ENCODE measurements at places on chromosomes 6 and 20.

DNA sequence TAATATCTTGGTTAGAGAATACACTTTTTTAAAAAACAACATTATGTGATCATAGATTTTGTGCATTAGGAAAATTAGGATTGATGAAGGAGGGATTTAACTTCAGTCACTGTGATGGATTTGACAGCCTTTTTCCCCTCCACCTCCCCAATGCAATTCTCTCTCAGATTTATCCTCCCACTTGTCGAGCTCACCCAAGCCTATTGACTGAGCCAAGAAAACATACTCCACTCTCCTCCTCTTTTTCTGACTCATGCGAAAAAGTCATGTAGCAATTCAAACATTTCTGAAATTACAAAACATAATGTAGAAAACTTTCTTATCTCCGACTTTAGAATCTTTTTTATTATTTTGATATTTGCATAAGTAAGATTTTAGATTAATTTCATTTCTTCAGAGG, 24.1 kb downstream of the KLHL32 start:
- no peak for DNase-seq

DNA sequence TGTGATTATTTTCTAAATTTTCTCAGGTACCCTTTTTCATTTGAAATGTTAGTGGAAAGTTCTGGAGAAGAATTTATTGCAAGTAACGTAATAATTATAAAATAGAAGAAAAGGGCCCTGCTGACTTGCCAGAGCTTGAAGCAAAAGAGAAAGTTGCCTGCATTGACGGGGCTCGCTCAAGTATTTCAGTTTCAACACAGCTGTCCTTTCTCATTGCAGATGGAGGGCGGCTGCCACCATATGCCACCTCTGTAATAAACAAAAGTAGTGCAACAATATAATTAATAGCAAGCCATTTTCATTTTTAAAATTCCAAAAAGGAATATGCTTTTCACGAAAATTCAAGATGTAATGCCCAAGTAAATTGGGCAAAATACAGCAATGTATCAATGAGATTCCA, 246.2 kb downstream of the PACRG start:
- no peak for DNase-seq

GRCh38 chr20:58366866-58367265, 22.2 kb upstream of the VAPB start:
- DNase-seq, result no peak

DNA sequence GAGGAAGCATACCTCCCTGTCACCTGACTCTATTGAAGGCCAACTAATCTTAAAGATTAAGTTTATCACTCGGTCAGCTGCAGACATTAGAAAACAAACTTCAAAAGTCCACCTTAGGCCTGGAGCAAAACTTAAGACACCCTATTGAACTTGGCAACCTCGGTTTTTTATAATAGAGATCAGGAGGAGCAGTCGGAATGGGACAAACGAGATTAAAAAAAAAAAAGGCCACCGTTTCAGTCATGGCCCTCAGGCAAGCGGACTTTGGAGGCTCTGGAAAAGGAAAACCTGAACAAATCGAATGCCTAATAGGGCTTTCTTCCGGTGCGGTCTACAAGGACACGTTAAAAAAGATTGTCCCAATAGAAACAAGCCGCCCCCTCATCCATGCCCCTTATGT, 7.2 kb upstream of the PRR18 start:
- no peak for DNase-seq

DNA sequence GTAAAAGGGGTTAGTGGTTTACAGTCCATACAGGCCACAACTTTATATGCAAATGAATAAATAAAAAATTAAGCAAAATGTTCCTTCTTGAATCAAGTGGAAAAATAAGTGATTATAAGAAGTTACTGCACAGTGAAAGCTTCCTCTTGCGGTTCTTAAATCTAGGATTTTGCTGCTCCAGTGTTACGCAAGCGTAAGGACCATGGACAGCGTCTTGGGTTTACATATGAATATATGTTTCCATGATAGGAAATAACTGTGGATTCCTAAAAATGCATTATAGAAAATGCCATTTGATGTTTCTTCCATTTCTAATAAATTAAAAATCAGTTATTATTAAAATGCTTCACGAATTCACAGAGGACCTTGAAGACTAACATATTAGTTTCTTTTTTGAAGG, 176.6 kb upstream of the POU3F2 start:
- DNase-seq, result peak; percentile 50

GRCh38 chr6:21230536-21230935, 363.0 kb upstream of the SOX4 start:
- DNase-seq, result no peak

DNA sequence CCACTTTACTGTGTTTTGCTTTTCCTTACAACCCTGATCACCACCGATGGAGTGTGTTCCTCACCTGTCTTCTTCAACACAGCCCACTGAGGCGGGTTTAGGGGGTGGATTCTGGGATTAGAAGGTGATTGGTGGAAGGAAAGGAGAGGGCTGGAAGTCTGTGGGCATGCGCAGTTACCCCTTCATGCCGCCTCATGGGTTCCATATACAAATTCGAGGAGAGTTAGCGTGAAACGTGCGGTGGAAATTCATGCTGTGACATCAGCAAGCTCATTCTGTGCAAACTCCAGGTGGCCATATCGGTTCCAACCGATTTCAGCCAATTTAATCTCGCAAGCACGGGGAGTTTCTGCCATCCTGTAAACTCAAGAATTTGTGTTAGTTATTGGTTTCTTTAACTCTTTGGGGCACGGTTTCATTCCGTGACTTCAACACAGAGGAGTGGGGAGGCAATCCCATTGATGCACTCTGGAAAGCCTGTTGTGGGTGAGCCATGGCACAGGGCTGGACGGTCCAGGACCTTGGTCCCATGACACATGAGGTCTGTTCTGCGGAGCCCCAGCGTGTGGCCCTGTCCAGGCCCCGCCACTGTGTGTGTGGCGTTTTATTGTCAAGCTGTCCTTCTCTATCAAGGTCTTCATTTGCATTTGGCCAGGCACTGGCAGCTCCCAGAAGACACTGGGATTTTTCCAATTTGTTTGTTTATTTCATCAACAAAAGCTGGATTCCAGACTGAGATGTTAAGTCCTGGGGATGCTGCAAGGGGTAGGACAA, 482.8 kb upstream of the SULF2 start:
- DNase-seq, result no peak

- DNase-seq, result no peak
These were observed 187.2 kb downstream of the FOXC1 start for GRCh38 chr6:1796706-1797529.

GRCh38 chr6:70706491-70707123, 38.9 kb downstream of the SMAP1 start:
- no peak for DNase-seq

GRCh38 chr20:51763965-51764602, 4.1 kb downstream of the ATP9A start:
- no peak for DNase-seq

- DNase-seq, result no peak
These were observed 954 bp downstream of the HSD17B8 start for GRCh38 chr6:33205191-33206026.

DNA sequence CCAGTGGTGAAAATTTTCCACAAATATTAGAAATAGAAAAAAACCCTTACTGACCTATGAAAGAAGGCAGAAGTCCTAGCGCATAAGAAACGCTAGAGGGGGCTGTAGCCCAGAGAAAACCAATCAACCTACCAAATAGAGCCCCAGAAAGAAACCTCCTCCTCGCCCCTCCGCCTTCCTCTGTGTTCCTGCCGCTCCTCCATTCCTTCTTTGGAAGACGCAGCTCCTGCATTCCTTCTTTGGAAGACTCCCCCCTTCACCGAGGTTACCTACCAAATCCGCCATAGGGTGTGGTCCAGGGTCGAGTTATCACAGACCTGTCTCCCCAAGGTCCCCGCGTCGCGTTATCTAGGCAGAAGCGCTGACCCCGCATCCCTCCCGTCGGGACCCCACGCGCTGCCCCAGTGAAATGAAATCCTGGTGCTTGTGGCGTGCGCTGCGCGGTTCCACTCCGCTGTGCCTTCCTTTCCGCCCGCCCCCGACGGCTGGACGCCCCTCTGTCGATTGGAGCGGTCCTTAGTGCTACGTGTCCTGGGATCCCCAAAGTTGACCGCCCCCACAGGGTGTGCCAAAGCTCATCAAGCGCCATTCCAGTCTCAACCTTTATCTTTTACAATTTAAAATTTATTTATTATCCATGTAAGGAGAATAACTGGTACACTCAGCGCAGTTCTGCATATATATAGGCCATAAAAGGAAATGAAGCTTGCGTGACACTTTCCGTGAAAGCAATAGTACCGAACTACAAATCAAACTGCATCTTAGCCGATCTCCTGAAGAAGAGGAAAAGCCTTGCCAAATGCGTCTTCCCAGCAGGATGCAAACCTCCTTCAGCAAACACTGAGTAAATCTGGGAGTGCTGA, 13.0 kb downstream of the RPP21 start:
- peak; percentile 81 for DNase-seq

GRCh38 chr6:119479860-119480655, 130.5 kb upstream of the MAN1A1 start:
- no peak for DNase-seq

- DNase-seq, result no peak
These were observed 38.5 kb upstream of the CAP2 start for GRCh38 chr6:17354700-17355403.

DNA sequence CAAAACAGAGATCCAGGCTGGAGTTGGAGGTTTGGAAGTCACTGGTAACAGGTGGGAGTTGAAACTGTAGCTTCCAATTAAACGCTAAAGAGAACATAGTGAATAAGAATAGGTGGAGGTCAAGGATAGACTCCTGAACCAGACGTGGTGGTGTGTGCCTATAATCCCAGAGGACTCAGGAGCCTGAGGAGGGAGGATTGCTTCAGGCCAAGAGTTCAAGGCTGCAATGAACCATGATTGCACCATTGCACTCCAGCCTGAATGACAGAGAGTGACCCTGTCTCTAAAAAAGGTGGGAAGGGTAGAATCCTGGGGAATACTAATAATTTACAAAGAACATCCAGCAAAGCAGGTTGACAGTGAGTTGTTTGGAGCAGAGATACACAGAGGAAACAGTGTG, 13.6 kb downstream of the NRSN1 start:
- no peak for DNase-seq

DNA sequence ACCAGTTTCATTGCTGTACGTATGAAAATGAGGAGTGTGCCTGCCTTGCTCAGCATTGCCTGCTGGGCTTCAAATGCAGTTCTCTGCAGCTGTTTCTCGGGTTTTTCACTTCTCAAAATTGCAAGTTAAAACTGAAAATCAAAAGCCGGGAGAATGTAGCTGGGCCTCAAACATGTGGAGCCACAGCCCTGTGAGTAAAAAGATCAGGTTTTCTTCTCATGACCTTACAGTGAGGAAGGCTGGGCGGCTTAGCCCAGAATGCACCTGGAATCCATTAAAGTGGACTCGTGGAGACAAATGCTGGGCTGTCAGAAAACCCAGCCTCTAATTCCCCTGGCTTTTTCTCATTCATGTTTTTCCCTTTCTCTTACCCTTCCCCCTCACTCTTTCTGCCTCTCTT, 34.4 kb downstream of the DSE start:
- no peak for DNase-seq

DNA sequence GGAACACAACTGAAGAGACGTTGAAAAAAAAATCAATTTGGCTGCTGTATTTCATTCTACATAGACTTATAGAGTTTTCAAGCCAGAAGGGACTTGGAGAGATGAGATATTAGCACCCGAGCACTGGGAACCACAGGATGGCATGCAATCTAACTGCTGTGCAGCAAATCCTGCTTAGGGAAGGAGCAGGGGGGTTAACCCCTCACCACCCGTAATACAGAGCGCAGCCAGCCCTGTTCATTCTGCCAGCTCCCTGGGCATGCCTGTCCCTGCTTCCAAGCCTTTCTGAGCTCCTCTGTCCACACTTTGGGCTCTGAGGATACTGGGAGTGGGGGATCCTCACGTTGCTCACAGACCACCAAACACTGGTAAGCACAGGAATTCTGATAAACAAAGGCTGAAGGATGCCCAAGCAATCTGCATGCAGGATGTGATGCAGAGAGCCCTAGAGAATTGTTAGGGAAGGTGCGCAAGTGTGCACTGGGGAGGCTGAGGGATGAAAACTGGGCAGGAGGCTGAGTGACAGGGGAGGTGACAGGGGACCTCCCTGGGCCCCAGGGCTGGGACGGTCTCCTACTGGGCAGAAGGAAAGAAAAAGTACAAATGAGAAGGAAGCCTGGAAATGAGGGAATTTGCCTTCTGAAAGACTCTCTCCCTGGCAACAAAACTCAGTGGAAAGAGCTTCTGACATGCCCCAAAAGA, 34.0 kb downstream of the CPNE5 start:
- no peak for DNase-seq

DNA sequence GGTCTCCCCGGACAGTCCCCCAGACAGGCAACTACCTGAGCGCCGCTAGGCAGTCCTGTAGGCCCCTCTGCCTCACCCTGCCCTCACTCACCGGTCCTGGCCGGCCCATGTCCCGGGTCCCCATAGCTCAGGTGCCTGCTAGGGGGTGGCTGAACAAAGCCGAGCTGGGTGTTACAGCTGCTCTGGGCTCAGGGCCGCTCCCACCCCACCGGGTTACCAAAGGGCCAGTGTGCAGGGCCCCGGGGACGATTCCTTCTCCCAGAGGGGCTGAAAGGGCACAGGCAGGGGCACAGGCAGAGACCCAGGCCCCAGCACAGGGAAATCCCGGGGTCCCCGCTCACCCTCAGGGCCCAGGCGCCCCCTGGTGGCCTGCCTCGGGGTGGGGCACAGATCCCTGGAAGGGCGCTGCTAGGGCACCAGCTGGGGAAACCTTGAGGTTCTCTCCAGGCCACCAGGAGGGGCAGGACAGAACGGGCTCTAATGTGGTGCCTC, 118.4 kb downstream of the GRM4 start:
- peak; percentile 85 for DNase-seq

- no peak for DNase-seq
These were observed 189.1 kb downstream of the BMP2 start for GRCh38 chr20:6956574-6956973.

- no peak for DNase-seq
These were observed 73.8 kb downstream of the EYA4 start for GRCh38 chr6:133314947-133315346.

DNA sequence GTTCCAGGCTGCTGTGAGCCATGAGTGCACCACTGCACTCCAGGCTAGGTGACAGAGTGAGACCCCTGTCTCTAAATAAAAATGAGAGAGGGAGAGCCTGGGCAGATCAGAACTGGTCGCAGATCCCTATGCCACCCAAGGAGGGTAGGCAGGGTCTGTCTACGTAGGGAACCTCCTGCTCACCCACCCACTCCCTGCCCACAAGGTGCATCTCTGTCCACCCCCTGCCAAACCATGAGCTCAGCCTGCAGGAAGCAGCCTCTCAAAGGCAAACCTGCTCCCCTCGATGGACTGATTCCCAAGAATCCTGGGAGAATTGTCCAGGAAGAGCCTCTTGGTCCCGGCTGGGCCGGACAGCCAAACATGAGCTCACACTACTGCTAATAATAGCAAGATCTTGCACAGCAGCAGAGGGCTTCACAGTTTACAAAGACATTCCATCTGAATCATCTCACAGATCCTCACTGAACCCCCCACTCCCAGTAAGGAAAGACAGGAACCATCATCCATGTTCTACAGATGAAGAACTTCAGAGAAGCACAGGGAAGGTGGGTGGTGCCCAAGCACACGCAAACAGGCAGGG, 27.8 kb upstream of the TLDC2 start:
- no peak for DNase-seq

Data from WTC11 (cell line).